ENCODE measurements at places on chromosomes 11 and 22.

DNA sequence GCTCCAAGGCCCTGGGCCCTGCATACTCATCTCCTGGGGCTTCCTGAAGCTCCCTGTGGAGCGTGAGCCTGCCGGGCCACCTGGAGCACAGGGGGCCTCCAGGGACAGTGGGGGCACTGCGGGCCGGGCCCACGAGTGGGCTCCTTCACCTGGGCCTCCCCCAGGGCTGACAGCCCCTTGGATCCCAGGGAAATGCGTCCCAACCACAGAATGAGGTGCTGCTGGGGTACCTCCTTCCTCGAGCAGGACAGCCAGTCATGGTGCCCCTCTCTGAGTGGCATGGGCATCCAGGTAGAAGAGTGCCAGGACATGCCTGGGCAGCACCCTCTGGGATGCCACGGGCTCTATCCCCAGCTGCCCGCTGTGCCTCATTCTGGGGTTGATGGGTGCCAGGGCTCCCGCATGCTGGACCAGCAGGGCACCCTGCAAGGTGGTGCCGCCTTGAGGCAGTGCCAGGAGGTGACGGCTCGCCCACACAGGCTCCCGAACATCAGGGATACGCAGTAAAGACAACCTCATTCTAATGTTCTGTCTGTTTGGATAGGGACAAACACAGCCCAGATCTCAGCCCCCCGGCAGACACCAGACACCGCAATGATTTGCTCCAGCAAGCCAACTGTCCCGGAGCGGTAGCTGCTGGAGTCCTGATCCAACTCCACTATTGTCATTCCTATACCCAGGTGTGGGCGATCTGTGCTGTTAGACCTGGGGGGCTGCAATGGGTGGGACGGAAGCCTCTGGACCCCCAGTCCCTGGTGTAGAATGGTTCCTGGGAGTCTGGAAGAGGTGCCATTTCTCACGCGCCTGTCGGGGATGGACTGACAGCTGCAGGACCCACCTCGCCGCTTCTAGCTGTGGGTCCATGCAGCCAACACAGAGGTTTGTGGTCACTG lies 25.8 kb downstream of the KRTAP5-5 start:
- no peak for DNase-seq

DNA sequence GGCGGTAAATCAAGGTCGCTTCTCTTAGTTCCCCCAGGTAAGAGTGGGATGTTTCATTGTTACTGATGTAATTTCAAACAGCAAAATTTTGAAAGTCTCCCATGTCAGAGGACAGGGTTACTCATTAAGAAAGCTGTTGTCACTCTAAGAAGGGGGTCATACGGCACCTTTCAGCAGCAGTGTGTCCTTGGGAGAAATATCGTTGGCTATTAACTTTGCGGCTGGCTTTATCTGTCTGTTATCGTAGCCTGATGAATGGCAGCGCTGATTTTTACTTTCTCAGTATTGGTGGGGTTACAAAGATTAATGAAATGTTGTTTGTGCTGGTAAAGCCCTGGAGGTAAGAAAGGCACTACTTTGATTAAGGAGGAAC lies 27.5 kb upstream of the FBXO3 start:
- DNase-seq = no peak

- no peak for DNase-seq
Measured at GRCh38 chr11:93577286-93577685, 34.1 kb upstream of the SMCO4 start.

DNA sequence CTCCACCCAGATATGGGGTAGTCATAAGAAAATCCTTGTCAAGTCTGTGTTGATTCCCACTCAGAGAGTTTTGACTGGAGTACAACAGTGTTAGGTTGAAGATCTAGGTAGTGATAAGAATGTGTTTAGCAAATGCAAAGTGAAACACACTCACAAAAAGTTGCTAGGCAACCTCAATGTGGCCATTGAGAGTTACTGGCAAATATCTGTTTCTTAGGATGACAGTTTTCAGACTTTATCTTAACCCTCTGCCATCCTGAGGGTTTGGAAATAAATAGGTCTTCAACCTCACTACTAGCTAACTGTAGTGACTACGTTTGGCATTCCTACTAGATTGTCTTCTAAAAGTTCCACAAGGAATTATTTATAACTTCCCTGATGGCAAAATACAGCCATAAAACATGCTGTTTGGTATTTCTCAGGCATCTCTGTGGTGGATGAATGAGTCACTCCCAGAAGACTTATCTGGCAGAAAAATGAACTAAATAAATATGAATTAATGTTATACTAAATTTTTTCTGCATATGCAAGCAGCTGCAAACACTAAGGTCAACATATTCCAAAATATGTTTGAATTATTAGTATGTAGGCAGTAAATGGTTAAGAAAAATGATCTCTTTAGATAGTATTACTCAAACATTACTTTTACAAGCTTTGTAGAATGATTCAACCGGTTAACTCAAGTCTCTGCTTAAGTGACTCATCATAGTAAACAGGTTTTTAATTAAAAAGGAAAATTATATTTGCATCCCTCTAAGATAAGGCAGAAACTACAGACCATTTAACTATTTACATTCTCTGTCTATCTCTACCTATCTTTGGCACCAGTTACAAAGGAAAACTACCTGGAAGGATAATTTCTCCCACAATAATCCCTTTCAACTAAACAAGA lies 17.1 kb upstream of the SYTL2 start:
- no peak for DNase-seq

DNA sequence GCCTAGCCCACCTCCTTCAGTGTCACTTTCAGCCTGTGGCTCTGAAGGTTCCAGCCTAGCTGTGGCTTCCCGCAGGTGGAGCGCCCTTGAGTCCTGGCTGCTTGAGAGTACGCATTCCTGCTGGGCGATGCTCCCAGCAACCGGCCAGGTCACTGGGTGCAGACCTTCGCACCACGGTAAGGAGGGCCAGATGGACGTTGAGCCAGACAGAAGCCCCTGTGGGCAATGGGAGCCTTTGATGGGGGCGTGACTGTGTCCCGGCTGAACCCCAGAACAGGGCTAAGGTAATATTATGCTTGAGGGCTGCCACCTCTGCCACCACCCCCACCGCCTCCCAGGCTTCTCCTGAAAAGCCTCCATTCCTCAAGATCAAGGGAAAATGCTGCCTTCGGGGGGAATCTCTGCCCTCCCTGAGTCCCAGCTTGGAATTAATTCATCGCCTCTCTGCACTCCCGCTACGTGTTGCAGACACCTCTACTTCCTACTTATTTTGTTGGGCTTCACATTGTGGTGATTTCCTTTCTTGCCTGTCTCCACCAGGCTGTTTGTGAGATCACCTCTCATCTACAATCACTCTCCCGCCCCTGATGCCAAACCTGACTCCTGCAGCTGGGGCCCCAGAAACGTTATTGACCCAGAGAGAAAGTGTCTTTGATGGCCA lies 144.9 kb upstream of the NECTIN1 start:
- no peak for DNase-seq

DNA sequence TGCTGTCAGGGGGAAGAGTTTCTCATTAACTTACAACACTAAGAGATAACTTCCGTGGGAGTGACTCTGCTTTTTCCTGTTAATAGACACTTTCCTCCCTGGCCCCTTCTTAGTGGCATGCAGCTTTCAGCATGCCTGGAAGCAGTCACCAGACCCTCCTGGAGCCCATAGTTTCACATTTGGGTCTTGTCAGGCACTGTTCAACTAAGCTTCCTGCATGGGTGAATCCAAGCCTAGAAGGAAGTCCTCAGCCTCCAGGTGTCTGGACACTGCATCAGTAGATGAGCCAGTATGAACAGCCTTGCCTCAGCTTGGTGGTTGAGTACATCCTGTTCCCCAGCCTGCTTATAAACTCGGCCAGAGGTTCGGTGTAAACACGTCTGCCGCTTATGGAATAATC lies 68.1 kb downstream of the PPP6R3 start:
- DNase-seq = no peak

DNA sequence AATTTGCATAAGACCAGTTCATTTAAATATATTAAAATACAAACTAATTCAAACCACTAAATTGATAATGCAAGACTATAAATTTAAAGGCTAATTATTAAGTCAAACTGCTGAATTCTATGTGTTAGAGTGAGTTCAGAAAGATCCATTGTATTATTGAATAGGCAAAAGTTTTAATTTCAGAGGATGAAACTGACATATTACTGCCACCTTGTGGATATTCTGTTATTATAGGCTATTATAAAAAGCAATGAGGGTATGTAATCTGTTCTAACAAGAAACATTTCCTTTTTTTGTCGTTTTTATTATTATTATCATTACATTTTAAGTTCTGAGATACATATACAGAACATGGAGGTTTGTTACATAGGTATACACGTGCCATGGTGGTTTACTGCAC lies 20.9 kb upstream of the NAALAD2 start:
- DNase-seq = no peak

DNA sequence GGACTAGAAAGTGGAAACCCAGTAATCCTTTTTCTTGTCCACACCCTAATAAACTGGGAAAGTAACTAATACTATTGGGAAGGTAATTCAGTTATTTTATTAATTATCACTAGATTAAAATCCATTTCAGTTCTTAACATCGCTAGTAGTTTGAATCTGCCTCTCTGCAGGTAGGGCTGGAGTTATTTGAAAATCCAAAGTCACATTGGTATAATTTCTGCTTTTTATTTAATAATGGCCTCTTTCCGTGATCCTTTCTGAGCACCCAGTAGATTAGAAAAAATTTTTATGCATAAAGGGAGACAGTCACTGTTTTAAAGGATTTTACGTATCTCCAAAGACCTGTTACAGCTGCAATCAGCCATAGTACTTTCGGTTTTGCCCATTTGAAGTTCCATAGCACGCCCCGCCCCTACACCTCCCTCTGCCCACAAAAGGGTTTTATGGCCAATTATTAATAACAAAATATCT lies 605 bp upstream of the COPB1 start:
- peak; percentile 52 for DNase-seq
